H7 (cell line): ENCODE measurements at places on chromosomes 3 and 15.

DNA sequence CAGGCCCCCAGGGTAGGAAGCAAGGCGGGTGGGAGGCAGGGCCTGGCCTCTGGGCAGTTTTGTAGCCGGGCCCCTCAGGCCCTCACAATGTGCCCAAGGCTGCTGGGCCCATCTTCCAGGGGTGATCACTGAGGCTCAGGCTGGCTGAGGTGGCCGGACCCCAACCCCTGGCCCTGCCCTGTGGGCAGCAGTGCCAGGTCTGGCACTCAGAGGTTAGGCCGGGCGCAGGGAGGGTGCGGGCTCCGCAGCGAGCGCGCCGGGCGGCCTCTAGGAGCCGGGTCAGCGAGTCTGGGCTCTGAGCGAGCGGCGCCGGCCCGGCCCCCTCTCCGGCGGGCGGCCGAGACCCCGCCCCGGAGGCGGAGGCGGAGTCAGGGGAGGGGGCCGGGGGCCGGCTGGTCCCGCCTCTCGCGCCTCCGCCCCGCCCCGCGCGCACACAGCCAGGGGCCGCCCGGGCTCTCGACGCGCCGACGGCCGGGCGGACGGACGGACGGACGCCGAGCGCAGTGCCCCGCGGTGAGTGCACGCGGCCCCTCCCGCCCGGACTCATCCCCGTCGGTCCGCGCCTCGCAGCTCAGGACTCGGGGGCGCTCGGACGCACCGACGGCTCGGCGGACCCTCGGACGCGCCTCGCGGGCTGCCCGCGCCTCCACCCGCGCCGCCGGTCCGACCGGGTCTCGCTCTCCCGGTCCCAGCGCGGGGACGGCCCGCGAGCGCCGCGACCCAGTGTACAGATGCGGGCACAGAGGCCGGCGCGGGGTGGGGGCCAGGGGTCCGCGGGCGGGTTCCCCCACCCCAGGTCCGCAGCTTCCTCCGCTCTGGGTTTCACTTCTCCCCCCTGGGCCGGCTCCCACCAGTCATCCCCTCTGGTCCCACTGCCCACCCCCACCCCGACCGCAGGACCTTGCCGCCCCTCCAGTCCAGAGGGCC, at the start of gene FBLN2:
FBLN2 (plus strand) TSS at position 430 of the 927 bp plus-strand sequence. CDS start 21,231 bp downstream, outside the sequence.
- DNase-seq: peak; percentile 100

DNA sequence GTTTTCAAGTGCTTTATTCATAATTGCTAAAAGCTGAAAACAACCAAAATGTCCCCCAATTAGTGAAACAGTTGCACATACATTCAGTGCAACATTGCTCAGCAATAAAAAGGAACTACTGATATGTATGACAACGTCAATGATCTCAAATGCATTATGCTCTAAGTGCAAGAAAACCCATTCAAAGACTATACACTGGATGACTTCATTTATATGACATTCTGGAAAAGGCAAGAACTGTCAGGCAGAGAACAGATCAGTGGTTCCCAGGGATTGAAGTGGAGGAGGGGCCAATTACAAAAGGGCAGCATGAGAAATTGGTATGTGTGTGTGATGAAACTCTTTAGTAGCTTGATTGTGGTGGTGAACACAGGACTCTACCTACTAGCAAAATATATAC, 585.6 kb downstream of the TBL1XR1 start:
- no peak for DNase-seq

GRCh38 chr15:58490086-58490887, 58.5 kb downstream of the LIPC start:
- DNase-seq: no peak

GRCh38 chr15:59290295-59291212, 82.1 kb downstream of the MYO1E start:
- DNase-seq: no peak

GRCh38 chr3:129893581-129894070, at the start of gene TMCC1:
TMCC1 (minus strand) TSS chr3:129893711.
- DNase-seq: peak; percentile 98
